ENCODE measurements at places on chromosomes 2 and 18.

DNA sequence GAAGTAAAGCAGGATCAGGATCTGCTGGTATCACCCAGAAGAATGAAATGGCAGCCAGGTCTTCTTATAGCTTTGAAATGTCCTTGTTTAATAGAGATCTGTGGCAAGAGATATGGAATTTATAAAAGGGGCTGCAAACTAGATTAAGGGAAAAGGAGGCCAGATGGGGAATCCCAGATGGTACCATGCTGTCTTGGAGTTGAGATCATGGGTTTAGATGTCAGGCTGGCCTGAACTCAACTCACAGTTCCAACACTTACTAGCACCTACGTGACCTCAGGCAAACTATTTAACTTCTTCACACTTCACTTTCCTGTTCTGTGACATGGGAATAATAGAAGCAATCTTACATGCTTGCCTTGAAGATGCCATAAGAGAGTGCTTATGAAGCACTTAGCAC lies 188.2 kb downstream of the ALK start:
- no peak for DNase-seq

GRCh38 chr2:2560374-2561015 lies 229.4 kb upstream of the MYT1L start:
- no peak for DNase-seq

DNA sequence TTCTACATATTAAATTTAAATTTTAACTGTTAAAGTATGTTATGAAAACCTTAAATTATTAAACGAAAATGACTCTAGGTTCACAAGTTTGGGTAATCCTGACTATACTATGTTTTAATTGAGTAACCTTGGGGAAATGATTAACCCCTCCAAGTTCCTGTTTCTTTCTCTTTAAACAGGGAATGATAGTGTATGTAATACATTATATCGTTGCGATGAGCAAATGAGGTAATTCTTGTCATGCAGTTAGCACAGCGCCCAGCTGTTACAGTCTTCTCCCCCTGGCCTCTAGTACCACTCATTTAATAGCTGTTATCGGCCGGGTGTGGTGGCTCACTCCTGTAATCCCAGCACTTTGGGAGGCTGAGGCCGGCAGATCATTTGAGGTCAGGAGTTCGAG lies 80.4 kb downstream of the MTA3 start:
- DNase-seq, result no peak

- peak; percentile 19 for DNase-seq
Measured at GRCh38 chr18:9494778-9495331, 19.5 kb downstream of the RALBP1 start.

DNA sequence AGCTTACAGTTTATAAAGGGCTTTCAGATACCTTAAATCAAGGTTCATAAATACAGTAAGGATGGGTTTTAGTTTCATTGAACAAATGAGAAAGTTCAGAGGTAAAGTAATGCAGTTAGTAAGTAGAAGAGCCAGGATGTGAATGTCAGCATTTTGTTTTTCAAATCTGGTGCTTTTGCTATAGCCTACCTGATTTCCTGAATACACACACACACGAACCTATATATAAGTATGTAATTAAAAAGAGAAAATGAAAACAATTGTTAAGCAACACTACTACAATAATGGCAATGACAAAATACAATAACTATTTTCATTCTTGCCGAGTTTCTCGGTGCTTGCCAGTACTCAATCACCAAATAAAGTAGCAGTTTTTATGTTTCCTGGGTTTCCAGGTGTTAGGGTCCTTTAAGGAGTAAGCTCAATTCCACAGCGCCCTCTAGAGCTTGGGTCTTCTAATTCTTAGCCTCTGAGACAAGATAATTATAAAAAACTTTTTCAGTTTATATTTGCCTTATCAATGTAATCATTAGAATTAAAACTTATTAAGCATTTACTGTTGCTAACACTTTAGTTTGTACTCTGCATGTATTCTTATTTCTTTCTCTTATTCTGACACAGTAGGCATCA lies 512.9 kb upstream of the ACVR2A start:
- peak; percentile 36 for DNase-seq

- no peak for DNase-seq
Measured at GRCh38 chr18:13382366-13382953, 163.9 kb downstream of the LDLRAD4 start.

- no peak for DNase-seq
Measured at GRCh38 chr2:42117182-42117579, 52.0 kb upstream of the EML4 start.

DNA sequence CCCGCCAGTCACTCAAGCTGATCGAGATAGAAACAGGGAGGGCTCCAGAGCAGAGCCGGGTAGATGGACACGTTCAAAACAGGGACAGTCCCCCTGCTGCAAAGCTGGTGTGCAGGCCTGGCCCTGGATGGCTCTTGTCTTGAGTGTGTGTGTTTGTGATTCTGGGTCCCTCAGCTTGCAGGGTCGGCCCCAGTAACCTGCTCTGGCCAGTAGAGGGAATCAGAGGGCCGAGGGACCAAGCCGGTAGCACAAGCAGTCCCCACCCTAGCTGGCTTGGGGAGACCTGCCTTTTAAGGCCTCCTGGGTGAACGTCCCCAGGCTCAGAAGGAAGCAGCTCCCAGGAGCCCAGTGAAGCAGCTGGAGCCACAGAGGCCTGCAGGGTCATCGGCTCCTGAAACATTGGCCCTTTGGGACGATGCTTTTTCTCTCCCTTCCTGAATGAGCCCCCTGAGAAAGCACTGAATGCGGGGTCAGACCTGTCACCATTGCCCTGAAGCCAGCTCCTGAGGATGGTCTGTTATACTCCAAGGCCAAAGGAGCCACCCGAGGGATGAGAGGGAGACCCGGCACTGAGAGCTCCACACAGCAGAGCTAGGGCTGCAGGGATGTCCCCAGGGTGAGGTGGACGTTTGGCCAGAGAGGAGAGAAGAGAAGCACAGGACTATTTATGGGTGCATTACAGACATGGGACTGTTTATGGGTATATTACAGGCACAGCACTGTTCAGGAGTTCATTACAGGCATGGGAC lies 15.4 kb upstream of the MLPH start:
- DNase-seq, result peak; percentile 65

GRCh38 chr18:50107468-50107977 lies 87.4 kb downstream of the MYO5B start:
- DNase-seq, result no peak

- DNase-seq, result no peak
Measured at GRCh38 chr18:78126536-78126935, 853.1 kb upstream of the SALL3 start.

DNA sequence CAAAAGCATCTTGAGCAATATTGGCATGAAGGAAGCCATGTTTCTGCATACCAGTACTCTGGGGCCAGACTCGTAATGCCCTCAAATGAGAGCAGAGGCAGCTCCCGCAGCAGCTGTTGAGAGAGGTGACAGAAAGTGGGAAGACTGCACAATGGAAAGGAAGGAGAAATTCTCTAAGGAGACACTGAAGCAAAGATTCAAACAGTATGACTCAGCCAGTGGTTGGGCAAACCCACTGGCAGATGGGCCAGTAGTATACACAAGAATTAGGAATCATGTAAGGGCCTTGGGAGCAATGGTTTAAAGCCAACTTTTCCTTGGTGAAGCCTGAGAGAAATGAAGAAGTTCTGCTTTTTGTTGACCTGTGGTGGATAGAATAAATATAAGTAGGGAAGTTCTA lies 2092.7 kb upstream of the PIK3C3 start:
- DNase-seq, result no peak

GRCh38 chr2:134976074-134976702 lies 57.6 kb downstream of the CCNT2 start:
- no peak for DNase-seq

DNA sequence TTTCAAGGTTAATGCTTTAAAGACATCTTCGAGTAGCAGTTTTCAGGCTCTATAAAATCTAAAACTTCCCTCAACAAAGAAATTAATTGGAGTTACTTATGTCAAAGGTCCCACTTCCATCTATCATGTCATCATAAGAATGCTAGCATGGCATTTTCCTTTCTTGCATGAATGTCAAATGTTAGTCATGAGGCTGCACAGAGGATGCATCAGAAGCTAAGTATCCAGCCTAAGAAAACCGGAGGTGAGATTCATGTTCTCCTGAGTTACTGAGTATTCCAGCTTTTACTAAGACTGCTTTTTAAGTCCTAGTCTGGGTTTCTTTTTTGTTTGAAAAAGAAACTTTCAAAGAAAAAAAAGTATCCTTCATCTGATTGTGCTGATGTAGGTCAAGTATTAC lies 130.6 kb upstream of the CDH19 start:
- no peak for DNase-seq

DNA sequence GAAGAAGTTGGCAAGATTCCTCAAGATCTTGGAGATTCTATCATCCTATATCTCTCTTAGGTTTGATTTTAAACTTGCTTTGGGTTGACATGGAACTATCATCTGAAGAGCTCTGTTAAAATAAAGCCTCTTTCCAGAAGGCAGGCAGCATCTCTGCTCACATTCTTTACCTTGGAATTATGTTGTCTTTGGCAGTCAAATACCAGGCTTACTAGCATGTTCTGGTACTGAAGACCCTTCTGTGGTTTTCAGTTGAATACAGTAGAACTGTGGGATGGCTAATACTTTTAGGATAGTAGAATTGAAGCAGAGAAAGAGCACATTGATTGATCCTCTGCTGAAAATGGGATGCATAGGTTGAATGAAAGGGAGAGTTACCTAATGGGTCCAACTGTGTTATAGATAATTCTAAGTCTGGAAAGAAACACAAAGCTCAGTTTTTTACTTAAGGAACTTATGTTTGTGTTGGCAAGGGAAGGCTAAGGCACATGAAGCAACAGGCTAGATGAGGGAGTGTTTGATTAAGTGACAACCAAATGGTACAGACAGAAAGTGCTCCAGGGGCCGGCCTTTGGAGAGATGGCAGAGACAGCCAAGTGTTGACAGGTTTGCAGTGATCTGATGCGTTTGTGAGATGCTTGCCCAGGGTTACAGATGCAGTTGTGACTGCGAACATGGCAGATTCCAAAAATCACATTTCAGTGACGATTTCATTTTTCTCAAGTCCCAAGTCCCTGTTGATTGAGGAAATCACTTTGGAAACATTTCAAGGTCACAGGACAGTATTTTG lies 397.9 kb downstream of the MEIS1 start:
- no peak for DNase-seq

DNA sequence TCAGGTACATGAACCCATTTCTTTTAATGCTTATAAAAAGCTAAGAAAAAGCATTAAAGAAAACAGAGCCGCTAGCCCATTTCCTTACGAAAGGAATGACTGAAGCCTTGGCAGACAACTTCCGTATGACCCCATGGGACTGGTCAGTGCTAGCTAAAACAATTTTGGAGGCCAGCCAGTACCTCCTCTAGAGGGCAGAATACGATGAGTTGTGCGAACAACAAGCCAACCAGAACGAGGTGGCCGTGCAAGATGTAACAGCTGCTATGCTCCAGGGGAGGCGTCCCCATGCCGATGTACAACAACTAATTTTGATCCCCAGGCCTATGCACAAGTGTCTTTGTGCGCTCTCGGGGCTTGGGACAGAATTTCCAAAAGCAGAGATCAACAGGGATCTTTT lies 16.7 kb downstream of the MAP3K2 start:
- DNase-seq, result no peak

GRCh38 chr2:216636551-216637450 lies 3.6 kb downstream of the IGFBP2 start:
- no peak for DNase-seq

DNA sequence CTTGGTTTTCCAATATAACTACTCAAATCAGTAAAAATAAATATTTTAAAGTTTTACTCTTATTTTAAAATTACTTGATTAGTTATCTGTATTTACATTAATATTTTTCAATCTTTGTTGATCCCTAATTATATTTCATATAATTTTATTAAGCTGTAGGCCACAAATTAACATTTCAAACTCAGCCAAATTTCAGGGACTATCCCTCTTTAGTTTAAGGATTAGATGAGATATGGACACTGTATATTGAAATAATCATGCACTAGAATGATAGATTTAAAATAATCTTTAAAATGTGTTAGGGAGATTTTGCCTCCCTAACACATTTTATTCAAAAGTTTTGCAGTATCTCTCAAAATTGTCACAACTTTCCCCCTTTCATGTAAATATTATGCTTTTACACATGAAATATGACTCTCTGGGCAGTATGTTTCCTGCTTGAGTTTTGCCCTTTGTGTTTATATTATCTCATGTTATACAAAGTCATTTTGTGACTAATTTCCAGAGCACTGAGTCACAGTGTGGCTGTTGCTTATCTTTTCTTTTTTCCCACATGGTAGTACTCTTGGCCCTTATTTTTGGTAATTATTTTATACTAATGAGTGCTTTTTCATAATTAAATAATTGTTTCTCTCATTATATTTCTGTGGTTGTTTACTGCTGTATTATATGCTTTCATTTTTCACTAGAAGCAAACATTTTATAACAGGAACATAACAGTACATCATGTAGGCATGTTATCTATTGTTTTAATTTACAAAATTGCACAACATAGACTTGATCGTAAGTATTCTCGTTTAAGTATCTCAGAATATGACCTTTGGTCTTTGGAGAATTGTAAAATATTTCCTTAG lies 1.2 kb downstream of the TFPI start:
- peak; percentile 94 for DNase-seq

GRCh38 chr2:150413910-150414309 lies 73.6 kb downstream of the RND3 start:
- no peak for DNase-seq

DNA sequence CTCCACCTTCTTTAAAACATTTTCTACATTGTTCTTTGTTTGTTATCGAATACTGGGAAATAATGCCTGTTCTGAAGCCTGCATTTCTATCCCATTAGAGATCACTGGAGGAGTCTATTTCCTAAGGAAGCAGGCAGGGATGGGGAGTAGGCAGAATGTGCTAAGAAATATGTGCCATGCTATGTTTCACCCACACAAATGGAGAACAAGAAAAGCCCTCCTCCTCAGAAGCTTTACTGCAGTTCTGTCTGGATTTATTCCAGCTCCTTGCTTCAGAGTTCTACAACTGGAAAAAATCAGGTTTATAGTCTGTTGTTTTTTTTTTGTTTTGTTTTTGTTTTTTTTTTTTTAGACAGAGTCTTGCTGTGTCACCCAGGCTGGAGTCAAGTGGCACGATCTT lies 825.1 kb downstream of the SLC4A3 start:
- DNase-seq, result no peak

DNA sequence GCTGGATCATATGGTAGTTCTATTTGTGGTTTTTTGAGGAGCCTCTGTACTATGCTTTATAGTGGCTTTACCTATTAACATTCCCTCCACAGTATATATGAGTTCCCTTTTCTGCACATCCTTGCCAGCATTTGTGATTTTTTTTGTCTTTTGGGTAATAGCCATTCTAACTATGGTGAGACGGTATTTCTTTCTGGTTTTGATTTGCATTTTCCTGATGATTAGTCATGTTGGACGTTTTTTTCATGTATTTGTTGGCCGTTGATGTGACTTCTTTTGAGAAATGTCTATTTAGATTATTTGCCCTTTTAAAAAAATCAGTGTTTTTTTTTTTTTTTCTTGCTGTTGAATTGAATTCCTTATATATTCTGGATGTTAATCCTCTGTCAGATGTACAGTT lies 31.1 kb downstream of the ACTR3 start:
- DNase-seq, result no peak

- DNase-seq, result no peak
Measured at GRCh38 chr2:190659553-190659952, 10.7 kb downstream of the NAB1 start.

Data from RKO (cell line).